ENCODE measurements at places on chromosomes 6 and 20.

GRCh38 chr20:58173091-58173490 lies 55.4 kb downstream of the ANKRD60 start:
- DNase-seq, result no peak

GRCh38 chr20:48599106-48599747 lies 228.6 kb downstream of the PREX1 start:
- no peak for DNase-seq

DNA sequence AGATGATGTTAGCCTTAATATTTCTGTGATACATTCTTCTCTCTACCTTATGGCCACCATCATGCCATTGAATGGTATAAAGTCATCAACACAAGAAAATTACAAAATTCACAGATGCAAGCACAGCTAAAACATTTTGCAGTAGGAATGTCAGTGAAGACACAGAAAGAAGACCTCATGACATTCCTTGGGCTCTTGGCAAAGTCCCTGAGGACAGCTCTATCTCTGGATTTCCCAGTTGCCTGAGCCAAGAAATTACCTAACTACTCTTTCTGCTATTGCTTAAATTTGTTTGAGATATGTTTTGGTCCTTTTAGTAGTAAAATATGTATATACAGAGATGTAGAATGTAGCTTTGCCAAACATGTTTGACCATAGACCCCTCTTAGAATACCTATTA lies 201.0 kb upstream of the STXBP5 start:
- DNase-seq, result no peak

GRCh38 chr6:68476611-68477010 lies 158.5 kb upstream of the ADGRB3 start:
- DNase-seq, result no peak

GRCh38 chr6:142764311-142764710 lies 180.7 kb downstream of the HIVEP2 start:
- no peak for DNase-seq

GRCh38 chr6:102333736-102334135 lies 940.2 kb downstream of the GRIK2 start:
- DNase-seq, result no peak

DNA sequence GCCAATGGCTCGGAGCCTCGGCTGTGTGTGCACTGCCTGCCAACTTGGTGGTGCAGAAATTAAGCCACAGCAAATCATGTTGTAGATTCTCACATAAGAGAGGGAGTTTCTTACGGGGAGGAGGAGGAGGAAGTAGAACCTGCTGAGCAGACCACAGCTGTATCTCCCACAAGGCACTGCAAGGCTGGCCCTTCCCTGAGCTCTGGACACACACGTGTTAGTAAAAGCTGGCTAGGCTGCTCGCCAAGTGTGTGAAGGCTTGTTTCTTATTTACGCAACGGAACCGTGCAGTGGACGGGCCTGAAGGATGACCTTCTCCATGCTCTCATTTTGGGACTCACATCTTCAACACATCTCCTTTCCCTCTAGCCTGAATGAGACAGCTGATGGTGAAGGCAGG lies 15.7 kb upstream of the QKI start:
- DNase-seq, result no peak

DNA sequence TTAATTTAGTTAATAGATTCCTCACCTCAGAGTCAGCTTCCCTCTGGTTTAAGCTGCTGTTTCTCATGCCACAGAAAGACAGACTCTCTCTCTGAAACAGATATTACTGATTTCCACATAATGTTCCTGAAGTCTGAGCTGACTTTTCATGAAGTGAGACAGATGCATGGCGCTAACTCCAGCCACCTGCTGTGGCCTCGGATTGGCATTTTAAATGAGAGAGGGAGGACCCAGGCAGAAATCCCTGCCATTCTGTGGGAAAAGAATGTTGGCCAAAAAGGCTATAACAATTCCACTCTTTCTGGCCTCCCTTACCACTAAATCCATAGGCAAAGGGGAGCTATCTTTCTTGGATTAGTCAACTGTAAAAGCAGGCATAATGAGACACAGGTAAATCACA lies 354.1 kb upstream of the CDH4 start:
- no peak for DNase-seq

DNA sequence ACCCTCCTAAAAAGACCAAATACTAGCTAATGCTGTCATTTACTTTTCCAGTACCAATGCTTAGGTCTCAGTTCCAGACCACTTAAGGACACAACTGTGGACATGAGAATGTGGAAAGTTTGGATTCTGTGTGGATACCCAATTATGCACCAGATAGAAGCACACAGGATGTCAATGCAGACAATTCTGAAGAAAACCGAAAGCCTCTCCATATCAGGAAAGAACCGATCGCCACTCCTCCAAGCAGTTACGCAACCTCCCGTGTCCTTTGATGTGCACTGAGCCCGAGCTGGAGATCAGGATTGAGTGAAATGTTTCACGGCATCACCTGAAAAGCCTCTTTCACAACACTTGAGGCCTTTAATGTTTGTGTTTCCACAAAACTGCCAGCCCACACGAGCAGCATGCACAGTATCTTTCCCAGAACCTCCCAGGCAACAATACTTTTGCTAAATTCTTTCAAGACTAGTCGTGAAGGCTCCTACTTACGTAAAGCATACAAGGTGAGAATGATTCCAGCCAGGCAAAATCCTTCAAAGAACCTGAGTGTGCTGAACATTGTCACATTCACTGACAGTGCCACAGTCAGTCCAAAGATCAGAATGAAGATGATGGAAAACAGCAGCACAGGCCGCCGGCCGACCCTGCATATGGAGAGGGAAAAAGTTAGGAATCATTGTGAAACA lies 47.0 kb downstream of the SLC22A23 start:
- DNase-seq, result no peak

- DNase-seq, result no peak
Measured at GRCh38 chr20:10061641-10062040, 26.9 kb downstream of the ANKEF1 start.

GRCh38 chr6:10235344-10235743 lies 179.5 kb downstream of the TFAP2A start:
- DNase-seq, result no peak

- DNase-seq, result no peak
Measured at GRCh38 chr6:133891149-133891926, 2.4 kb downstream of the TCF21 start.

DNA sequence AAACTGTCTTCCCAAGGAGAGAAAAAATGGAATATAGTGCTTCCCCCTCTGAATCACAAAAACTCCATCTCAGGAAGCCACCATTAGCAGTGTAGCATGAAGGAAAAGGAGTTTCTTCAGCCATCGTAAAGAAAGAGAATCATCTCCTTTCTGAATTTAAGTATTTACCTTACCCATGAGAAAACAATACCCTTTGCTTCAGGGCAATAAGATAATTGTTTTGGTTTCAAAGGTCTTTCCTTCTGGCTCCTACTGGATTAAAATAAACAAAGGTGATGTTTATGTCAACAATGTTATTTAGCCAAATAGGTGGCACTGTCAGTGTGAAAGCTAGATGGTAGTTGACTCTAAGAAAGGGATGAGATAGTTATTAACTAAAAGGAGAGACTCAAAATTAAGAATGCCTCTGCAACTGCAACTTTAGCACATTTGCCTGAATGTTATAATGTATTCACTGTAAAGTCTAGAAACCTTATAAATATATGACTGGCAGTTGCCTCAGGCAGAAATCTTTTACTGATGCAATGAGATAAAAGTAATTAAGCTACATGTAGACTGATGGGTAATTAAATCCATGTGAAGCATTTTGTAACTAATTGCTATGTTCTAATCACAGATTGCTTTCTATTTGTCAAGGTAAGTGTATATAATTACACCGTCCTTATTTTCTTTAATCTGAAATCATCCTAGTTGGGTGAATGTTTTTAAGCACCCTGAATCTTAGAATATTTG lies 399.0 kb downstream of the CDKAL1 start:
- no peak for DNase-seq

DNA sequence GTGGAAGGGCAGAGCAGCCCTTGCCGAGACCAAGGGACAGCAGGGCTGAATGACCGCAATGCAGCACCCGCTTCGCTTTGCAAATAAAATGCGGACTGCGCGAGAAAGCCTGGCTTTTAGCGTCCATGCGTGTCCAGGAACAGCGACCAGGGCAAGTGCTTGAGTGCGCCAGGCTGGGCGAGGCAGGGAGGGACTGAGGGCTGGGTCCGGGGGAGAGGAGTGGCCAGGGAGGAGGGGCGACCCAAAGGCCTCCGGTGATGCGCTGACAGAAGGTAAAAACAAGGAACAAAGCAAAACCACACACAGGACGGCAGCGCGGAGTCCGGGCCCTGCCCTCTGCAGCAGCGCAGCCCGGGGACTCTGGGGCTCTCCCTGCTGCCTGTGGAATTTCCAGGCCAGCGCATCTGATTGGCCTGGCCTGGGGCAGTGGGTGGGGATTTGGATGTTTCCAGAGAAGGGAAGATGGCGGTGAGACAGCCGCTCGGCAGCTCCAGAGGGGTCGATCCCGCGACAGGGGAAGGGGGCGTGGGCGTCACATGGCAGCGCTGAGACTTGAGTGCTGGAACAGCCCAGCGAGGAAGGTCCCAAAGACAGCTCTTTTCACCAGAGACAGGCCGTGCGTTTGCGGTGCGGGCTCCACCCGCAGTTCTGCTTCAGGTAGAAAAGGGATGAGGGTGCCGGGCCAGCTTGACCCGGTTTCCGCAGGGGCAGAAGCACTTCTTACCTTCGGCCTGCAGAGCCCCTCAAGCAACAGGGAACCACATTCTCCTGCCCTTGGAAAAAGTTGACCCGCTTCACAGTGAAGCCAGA lies 51.8 kb downstream of the SSR1 start:
- DNase-seq, result peak; percentile 32

DNA sequence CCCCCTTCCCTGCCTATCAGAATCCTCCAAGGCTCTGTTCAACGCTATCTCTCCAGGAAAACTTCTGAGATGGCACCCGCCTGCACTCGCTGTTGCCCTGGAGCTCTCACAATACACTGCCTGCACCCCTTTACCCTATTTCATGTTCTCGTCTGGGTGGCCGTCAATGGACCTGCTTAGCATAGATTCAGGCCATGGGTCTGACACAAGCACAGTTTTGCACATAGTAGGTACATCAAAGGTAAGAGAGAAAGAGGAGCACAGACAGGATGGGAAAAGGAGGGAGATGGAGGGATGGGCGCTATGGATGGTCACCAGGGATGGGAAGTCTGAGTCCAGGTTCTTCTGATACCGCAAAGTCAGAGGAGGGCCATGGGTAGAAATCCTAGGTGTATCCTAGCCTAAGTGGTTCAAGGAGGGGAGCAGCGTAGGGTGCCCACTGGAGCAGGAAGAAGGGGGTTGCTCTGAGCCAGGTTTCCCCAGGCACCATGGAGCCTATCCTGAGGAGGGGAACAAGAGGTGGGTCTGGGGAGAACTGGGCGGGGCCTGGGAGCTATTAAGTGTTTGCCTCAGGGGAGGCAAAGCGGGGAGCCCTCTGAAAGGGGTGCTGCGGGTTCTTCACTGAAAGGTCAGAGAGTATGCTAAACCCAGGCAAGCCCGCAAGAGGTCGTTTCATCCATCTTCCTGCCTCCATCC lies 89.3 kb downstream of the MRPL14 start:
- no peak for DNase-seq

DNA sequence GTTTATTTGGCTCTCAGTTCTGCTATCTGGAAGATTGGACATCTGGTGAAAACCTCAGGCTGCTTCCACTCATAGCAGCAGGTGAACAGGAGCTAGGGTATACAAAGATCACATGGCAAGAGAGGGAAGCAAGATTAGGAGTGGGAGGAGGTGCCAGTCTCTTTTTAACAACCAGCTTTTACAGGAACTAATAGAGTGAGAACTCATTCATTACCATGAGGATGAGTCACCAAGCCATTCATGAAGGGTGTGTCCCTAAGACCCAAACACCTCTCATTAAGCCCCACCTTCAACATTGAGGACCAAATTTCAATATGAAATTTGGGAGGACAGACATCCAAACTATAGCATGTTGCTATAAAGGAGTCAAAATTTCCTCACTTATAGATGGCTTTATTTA lies 85.4 kb upstream of the HCRTR2 start:
- DNase-seq, result no peak

- DNase-seq, result no peak
Measured at GRCh38 chr20:44961011-44961869, 1.0 kb upstream of the TOMM34 start.

- no peak for DNase-seq
Measured at GRCh38 chr6:8123236-8123635, 20.9 kb upstream of the EEF1E1 start.

GRCh38 chr6:81023007-81023582 lies 729.4 kb downstream of the TENT5A start:
- no peak for DNase-seq

All from stimulated activated CD8-positive, alpha-beta memory T cell treated with anti-CD3 and anti-CD28 coated beads, Interleukin-2, amount 100 ng/mL, for 48 hours (primary cell).